ENCODE measurements at places on chromosomes 11 and 22.
A peak's percentile ranks its signal among the peaks of the same experiment; 100 is the strongest.

- DNase-seq: no peak
These were observed 137.1 kb downstream of the TMEM135 start for GRCh38 chr11:87174870-87175269.

GRCh38 chr11:8068605-8069221, 12.3 kb upstream of the TUB start:
- no peak for DNase-seq

DNA sequence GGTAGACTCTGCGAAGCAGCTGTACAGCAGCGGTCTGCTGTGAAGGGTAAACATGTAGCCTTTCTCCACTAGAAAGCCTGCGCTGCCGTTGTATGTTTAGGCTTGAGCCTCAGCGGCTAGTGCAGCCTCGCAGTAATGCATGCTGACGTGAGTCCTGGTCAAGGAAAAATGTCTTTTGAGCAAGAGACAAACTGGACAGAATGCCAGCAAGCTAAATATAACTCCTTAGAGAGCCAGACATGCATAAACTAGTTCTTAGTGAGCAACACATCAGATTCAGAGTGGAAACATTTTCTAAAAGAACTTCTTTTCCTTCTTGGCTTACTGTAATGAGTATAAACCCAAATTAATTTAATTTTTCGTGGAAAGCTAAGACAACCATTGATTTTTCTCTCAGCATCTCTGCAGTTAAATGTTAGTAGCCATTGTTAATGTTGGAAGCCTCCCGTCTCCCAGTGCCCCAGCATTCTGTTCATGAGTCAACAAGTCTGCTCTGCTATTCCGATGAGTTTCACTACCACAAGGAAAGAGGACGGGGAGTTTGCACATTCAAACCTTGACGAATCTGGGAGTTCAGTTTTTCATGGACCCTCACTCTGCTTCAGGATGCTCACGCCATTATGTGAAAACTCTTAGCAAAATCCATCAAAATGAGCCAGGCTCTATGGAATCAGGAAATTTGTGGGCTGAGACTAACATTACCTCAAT, 51.4 kb downstream of the JAM3 start:
- DNase-seq: no peak

DNA sequence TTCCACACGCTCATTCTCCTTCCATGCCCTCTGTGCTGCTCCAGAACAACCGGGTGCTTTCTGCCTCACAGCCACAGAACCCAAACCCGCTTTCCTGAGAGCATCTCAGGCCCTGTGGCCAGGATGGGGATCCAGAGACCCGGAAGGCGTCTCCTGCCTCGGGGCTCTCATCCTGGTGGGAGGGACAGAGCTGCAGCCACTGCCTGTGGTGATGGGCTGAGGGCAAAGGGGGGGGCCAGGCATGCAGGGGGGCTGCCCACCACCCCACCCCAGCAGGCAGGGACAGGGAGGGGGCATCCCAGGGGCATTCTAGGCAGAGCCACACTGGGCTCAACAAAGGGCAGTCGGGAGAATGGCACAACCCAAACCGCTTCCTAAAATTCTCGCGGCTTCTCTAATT, 41.4 kb downstream of the CERK start:
- DNase-seq: no peak

DNA sequence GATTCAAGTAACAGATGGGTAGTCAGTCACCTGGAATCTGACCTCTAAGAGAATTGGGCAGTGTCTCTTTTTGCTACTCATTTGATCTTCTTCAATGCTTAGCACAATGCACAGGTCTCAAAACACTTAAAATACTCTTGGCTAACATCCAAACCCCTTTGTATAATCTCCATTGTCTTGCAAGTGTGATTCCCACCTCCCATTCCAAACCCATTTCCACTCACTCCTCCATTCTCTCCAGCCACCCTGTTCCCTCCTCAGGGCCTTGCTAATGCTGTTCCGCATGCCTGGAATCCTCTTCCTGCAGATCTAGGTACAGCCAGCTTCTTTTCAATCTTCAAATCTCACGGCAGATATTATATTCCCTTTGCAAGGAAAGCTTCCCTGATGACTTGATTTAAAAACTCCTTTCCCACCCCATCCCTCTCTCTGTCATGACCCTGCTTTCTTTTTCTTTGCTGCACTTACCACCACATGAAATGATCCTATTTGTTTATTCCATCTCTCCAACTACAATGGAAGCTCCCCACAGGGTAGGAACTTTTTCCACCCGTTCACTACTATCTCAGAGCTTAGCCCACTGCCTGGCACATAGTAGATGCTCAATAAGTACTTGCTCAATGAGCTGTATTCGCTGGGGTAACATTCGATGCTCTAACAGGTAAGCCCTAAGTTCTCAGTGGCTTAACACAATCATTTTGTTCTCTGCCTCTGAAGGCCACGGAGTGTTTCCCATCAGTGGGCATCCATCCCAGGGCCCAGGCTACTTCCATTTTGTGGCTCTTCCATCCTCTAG, 121.7 kb downstream of the MN1 start:
- DNase-seq: no peak

- DNase-seq: no peak
These were observed 14.4 kb downstream of the ZBTB16 start for GRCh38 chr11:114073828-114074381.

GRCh38 chr11:100980156-100980555, 149.5 kb downstream of the PGR start:
- no peak for DNase-seq

DNA sequence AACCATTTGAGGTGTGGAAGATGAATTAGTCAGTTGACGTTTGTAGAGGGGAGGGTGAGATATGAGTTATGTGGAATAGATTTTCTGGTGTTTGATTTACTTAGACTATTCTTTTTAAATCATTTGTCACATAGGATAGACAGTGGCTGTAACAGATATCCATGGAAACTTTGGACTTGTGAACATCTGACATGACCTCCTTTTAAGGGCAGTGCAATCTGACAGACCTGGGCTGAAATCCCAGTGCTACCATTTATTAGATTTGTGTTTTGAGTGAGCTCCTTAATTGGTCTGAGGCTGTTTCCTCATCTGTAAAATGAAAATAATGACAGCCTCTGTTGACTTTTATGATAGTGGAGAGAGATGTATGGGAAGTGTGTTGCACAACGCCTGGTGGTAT, 159.9 kb downstream of the TEAD1 start:
- no peak for DNase-seq

GRCh38 chr11:24819006-24819405, 322.2 kb downstream of the LUZP2 start:
- DNase-seq: no peak

DNA sequence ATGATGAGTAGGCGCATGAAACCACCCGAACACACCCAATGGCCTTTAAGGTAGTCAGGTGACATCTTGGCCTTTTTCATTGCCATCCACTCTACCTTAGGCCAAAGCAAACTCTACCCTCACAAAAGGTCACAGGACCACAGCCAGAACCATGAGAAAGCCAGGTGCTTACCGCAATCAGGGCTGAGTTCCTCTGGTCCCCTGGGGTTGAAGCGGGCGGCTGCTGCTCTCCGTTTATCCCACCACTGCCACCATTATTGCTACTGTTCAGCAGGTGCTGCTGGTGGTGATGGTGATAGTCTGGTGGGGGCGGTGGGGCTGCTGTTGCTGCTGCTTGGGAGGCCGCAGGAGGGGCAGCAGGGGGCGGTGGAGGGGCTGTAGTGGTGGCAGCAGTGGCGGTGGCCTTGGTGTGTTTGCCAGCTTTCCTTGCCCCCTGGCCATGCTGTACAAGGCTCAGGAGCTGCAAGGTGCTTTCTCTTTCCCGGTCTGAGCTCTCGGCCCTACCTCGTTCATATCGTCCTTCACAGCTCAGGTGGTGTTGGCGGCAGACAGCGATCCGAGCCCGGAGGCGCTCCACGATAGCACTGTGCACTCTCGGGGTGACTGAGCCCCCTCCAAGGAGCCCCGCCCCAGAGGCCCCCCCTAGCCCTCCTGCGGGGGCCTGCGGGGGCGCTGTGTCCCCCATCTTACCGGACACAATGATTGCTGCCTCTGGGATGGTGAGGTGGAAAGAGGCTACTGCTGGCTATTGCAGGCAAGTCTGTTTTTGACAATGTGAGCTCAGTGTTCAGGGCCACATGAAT, 1.6 kb downstream of the MAML2 start:
- peak; percentile 47 for DNase-seq

DNA sequence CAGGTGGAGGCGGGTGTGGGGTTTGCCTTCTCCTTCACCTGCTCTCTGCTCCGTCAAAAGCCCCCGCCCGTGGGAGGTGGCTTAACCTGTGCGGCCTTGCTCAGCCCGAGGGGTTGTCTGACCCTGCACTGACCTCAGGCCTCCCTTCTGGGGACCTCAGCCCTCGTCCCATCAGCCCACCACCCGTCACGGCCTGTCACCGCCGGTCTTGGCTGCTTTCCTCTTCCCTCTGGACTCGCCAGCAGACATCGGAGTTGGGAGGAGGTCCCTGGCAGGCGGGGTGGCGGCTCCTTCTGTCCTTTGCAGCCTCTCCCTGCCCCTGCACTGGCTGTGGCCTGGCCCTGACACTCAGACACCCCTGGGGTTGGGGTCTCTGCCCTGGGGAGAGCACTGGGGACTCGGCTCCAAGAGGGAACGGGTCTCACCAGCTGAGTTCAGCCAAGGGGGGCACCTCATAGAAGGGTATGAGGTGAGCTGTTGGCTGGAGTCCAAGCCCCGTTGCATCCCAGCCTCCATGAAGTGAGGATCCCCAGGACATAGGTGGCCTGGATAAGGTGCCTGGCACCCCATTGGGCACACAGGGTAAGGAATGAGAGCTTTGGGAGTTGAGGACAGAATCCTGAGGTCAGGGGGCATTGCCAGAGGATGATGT, 999.6 kb downstream of the BRD1 start:
- DNase-seq: no peak

GRCh38 chr11:127247261-127247851, 246.8 kb upstream of the KIRREL3 start:
- DNase-seq: no peak

DNA sequence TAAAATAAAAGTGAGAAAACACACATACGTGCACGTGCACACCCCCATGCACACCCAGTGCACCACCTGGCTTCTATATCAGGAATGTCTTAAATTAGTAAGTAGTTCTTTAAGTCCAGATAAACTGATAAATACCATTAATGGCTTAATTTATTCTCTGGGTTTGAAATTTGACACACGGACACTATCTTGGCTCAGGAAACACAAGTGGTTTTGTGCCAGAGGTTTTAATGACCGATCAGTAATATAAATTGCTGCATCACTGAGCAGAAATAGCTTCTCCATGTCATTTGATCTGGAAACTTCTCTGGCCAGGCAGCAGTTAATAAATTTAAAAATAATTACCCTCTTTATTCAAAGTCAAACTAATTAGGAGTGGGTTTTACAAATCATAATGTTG, 101.5 kb upstream of the NNMT start:
- DNase-seq: no peak

GRCh38 chr22:31223786-31224191, 11.7 kb downstream of the LIMK2 start:
- DNase-seq: no peak

- no peak for DNase-seq
These were observed 13.6 kb downstream of the DGKZ start for GRCh38 chr11:46360878-46361277.

DNA sequence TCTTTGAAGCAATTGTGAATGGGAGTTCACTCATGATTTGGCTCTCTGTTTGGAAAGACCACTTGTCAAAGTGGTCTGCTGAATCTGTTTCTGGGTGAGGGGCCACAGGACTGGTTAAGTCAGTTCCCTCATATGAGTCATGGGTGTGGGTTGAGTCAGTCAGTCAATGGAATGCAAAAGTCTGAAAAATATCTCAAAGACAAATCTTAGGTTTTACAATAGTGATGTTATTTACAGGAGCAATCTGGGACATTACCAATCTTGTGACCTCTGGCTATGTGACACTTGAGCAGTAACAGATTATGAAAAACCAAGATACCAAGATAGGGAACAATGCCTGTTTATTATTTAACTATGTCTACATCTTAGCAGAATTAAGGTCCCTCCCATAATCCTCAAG, 311.6 kb downstream of the AASDHPPT start:
- DNase-seq: no peak

DNA sequence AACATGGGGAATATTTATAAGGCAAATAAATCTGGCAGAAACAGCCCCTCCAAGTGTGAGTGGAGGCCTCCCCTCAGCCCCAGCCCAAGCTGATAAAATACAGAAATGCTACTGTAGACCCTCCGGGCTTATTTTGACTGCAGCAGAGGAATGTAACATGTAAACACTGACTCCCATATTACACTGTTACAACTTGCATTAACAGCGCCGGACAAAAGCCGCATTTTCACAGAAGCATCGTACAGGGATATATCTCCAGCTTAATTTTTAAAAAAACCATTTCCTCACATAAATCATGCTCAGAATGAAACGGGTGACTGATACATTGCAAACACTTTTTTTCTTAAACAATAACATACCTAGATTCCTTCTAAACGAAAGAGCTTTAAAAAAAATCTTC, 36.6 kb upstream of the COMT start:
- no peak for DNase-seq

- DNase-seq: no peak
These were observed 203.1 kb upstream of the TMEM45B start for GRCh38 chr11:129612447-129612961.

DNA sequence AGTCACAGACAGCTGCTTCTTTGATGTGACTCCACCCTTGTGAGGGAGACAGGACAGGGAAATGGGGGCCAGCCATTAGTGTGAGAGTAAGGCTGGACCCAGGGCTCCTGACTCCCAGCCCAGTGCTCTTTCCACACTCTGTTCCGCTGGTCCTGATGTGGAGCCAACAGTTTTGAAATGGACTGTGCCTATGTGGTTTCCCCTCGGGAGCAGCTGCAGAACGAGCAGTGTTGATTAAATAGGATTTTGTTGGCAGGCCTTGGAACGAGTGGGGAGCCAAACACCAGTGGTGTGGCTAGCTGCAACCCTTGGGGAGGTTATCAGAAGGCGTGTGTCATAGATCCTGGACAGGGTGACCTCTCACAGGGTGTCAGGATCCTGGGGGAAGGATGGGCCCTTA, 66.5 kb upstream of the AMPD3 start:
- DNase-seq: no peak

GRCh38 chr11:35711173-35711910, 48.8 kb downstream of the TRIM44 start:
- no peak for DNase-seq

DNA sequence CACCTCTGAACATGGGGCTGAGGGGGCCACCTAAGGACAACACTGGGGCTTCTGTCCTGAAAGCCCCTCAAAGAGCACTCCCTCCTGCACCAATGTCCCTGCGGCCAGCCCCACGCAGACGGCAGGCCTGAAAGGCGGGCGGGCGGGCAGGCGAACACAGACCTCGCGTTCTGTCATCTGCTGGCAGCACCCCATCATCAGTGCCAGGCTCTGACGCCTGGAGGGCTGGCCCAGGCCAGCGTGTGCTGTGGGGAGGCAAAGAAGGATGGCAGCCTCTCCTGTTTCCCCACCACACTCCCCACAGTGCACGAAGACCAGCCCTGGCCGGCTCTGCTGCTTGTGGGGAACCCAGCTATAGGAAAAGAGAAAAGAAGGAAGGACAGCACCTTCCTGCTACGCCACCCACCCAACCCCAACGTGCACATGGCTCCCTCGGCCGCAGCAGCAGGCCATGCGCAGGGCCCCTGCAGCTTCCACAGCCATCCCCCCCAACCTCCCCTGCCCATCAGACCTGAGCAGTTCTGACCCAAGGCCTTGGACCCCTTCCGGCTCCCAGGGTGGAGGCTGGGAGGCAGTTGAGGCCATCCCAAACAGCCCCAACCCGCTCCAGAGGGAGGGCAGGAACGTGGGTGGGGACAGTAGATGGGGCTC, 3.5 kb downstream of the SBF1 start:
- no peak for DNase-seq

Measured in activated CD4-positive, alpha-beta T cell treated with anti-CD3 and anti-CD28 coated beads for 1 hour (primary cell).